ENCODE measurements at places on chromosomes 13 and 19.
A peak's percentile ranks its signal among the peaks of the same experiment; 100 is the strongest.

- no peak for DNase-seq
Measured at GRCh38 chr19:40542202-40542859, 34.3 kb upstream of the SHKBP1 start.

DNA sequence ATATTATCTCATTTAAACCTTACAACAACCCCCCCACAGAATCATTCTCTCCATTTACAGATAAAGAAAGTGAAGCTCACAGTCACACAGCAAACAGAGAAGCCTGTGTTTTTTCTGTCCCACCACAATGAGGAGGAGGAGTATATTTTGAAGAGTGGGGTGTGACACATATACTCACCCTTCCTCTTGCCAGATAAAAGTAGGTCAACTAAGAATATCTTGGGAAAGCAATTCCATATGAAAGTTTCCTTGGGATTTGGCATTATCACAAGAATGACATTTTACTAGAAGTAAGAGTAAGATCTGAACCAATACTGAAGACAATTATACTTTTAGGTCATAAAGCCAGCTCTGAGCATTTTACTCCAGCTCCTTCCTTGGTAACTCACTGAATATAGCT, 287.5 kb upstream of the HTR2A start:
- DNase-seq: no peak

GRCh38 chr19:47239610-47240296, 8.8 kb upstream of the BBC3 start:
- DNase-seq: peak; percentile 38

- peak; percentile 33 for DNase-seq
Measured at GRCh38 chr19:44576843-44577565, 36.4 kb upstream of the IGSF23 start.

DNA sequence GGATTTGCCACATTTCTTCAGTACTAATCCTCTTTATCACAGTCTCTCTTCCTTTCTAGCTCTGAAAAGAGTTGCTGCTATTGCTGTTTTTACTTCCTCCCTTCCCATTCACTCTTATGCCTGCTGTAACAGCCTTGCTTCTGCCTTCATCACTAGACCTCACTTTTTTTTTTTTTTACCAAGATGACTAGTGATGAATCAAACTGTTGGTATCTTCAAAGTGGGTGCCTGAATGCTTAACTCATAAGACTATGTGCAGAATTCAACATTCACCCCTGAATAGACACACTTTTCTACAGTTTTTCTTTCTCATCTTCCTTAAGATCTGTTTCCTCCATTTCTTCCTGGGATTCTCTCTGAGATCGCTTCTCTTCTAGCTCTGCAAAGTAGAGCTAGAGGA, 217.2 kb upstream of the HTR2A start:
- DNase-seq: no peak

- DNase-seq: no peak
Measured at GRCh38 chr13:109782066-109782822, 4.1 kb downstream of the IRS2 start.

DNA sequence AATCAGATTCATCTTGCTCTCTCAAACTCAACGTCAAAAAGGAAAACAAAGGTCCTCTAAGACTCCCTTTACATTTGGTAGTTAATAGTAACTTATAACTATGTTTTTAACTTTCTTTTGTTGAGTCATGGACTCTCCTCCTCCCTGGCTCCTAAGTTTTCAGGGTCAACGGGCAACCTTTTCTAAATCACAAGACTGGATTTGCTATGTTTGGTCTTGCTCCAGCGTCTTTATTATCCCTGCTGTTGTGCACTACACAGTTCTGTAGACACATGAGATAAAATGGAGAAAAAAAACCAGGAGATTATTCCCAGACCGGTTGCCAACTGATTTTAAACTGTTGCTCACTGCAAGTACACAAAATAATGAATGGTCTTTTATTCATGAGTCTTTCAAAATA, 1.9 kb upstream of the ITM2B start:
- no peak for DNase-seq

GRCh38 chr19:32380269-32380668, 25.3 kb upstream of the DPY19L3 start:
- DNase-seq: no peak

GRCh38 chr13:97933776-97934175, 19.7 kb upstream of the IPO5 start:
- DNase-seq: no peak

DNA sequence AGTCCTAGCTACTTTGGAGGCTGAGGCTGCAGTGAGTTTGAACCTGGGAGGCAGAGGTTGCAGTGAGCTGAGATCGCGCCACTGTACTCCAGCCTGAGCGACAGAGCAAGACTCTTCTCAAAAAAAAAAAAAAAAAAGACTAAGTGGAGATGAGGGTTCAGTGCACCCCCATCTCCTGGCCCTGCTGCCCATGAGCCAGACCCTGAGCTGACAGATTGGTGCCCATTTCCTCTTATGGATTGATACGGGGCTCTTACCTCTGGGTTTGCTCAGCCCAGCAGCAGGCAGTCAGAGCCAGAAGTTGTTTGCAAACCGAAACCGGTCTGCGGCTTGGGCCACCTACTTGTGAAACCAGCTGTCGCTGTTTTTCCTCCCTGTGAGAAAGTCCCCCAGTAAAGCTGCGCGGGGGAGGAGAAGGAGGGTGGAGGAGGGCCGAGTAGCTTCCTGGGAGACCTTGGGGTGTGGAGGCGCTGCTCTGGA, 36.9 kb downstream of the ARRDC2 start:
- peak; percentile 20 for DNase-seq

- DNase-seq: no peak
Measured at GRCh38 chr13:26589754-26590153, 32.3 kb downstream of the WASF3 start.

DNA sequence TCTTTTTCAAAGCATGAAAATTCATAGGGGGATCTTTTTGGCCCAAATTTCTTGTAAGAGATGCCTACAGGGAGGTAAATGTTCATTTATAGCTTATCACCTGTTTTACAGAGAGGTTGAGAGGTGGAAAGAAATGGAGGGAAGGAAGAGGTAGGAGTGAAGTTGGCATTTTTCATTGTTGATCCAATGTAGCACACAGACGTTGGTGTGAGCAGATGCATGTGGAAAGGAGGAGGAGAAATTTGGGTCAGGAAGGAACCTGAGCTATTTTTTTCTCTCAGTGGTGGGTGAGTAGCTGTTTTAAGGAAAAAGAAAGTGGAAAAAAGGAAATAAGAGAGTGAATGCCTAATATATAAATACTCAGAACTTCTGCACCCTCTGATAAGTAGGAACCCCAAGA, 9.9 kb upstream of the SMIM17 start:
- DNase-seq: no peak

DNA sequence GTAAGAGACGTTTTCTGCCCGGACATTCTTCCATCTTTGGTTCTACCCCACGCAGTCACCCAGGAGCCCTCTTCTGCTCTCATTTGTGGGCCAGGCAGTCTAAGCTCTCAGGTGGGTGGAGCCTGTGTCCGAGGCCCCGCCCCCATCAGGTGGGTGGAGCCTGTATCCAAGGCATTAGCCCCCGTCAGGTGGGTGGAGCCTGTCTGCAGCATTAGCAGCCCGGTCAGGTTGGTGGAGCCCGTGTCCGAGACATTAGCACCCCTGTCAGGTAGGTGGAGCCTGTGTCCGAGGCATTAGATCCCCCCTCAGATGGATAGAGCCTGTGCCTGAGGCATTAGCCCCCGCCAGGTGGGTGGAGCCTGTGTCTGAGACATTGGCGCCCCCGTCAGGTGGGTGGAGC, 45.5 kb upstream of the C13orf46 start:
- no peak for DNase-seq

- DNase-seq: no peak
Measured at GRCh38 chr13:76474356-76474755, 411.8 kb downstream of the KCTD12 start.

GRCh38 chr13:111178402-111178801, 63.3 kb downstream of the ARHGEF7 start:
- no peak for DNase-seq

DNA sequence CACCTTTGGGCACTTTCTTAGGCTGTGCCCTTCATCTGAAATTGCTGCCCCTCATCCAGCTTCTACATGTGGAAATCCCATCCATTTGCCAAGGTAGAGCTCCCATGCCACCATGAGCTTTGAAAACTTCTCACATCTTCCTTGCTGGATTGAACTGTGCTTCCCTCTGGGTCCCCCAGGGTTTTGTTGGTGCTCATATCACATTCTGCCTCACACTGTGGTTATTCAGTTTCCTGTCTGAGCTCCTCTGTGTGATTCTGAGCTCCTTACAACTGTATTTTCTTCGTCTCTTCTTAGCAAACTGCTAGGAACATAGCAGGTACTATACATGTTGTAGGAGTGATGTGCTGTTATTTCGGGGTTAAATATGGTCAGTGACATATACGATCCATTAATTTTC, 74.9 kb upstream of the KL start:
- no peak for DNase-seq

GRCh38 chr13:80010846-80011245, 330.1 kb downstream of the SPRY2 start:
- no peak for DNase-seq

DNA sequence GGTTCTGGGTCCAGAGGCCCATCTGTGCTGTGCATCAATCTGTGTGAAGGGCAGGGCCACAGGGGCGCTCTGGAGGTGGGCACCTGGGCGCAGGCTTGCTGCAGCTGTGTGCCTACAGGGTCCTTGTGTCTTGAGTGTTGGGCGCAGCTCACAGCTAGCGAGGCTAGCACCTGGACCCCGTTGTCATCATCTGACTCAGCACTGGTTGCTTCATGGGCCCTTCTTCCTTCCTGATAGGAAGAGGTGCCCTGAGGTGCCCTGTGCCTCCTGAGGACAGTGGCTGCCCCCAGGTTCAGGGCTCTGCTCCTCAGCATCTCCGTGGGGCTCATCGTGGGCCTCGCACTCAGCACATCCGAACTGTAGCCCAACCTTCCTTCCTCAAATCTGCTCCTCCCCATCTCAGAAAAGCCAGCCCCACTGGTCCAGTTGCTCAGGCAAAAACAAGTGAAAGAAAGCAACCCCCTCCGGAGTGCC, 54.8 kb downstream of the GATAD2A start:
- no peak for DNase-seq

DNA sequence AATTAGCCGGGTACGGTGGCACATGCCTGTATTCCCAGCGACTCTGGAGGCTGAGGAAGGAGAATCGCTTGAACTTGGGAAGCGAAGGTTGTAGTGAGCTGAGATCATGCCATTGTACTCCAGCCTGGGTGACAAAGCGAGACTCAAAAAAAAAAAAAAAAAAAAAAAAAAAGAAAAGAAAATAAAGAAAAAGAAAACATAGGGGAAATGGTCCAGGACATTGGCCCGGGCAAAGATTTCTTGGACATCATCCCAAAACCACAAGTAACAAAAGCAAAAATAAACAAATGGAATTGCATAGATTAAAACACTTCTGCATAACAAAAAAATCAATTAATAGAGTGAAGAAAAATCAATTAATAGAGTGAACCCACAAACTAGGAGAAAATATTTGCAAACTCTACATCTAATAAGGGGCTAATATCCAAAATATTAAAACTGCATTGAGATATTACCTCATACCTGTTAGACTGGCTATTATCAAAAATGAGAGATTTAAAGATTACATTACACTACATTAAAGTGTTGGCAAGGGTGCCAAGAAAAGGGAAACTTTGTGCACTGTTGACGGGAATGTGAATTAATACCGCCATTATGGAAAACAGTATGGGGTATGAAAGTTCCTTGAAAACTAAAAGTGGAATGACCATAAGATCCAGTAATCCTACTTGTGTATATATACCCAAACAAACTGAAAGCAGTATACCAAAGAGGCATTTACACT, 18.5 kb upstream of the ABCC4 start:
- no peak for DNase-seq

DNA sequence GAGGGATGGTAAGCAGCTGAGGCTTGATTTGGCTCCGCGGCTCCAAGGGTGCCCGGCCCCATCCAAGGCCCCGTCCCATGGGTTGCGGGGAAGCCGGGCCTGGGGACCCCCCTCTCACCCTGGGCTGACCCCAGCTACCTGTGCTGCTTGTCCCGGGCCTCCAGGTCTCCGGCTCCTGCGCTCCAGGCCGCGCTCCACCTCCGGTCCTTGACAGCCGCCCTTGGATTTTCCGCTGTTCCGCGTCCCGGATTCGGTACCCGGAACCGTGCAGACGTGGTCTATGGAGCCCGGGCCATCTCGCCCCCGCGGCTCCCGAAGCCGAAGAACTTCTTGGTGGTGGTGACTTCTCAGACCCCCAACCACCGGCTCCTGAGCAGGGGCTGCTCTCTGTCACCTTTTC, 48.3 kb upstream of the C1QTNF9B start:
- DNase-seq: no peak

- peak; percentile 1 for DNase-seq
Measured at GRCh38 chr13:90867336-90867683, 480.2 kb upstream of the MIR17HG start.

DNA sequence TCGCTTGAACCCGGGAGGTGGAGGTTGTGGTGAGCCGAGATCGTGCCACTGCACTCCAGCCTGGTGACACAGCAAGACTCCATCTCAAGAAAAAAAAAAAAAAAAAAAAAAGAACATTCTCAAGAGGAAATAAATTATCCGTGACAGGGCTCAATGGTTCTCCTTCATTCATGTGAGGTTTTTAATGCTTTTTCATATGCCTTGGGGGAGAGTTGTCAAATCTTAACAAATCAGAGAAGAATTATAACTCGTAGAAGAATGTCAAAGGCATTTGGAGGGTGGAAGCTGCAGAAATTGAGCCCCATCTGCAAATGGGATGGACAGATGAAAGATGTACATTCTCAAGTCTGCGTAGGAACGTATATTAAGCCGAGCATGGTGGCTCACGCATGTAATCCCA, 34.9 kb upstream of the HOMER3 start:
- no peak for DNase-seq

GRCh38 chr13:98451676-98452470, 125.0 kb downstream of the STK24 start:
- no peak for DNase-seq

DNA sequence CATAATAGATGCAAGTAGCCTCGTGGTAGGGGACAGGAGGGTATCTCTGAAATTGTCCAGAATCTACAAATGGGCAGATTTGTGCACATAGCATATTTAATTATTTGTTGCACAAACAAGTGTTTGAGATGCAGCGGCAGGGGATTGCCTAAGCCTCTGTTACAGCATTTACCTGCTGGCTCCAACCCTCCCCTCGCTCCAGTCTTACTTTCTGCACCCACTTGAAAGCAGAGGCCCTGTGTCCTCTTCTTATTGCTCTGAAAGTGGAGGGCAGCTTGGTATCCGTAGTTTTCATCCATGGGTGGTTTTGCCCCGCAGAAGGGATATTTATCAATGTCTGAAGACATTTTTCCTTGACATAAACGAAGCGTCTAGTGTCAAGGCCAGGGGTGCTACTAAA, 73.0 kb upstream of the STK24 start:
- DNase-seq: no peak

DNA sequence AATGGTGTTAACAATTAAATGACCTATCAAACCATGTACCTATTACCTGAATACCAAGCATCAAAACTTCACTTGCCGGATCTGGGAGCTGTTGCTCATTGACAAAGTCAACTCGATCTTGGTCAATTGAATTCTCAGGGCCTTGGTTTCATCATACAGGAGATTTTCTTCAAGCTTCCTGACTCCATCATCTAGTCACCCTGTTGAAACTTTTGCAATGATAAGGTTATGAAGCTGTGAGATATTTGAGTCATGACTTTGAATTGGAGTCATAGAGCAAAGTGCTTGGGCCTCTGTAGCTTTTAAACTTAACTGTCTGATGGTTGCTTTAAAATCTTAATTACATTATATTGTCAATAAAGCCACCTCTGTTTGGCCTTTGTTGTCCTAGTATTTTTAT, 260.9 kb downstream of the COG6 start:
- DNase-seq: no peak

GRCh38 chr13:49645451-49645850, 17.1 kb downstream of the ARL11 start:
- DNase-seq: no peak
